ENCODE measurements at places on chromosomes 12 and 14.

DNA sequence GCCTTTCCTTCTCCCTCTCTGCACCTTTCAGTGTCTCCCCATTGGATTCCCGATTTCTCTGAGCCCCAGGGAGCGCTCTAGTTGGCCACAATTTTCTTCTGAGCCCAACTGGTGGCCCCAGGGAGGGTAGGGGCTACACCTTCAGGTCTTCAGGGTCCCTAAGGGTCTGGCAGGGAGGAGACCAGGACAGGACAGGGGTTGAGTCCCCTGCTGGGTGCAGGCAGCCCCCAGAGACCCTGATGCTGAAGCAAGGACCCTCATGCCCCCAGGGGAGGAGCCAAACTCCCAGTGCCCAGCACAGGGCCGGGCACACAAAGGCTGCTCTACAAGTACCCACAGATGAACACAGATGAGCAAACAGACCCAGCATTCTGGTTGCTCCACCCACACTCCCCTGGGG, 12.7 kb downstream of the FOXN4 start:
- DNase-seq: no peak

DNA sequence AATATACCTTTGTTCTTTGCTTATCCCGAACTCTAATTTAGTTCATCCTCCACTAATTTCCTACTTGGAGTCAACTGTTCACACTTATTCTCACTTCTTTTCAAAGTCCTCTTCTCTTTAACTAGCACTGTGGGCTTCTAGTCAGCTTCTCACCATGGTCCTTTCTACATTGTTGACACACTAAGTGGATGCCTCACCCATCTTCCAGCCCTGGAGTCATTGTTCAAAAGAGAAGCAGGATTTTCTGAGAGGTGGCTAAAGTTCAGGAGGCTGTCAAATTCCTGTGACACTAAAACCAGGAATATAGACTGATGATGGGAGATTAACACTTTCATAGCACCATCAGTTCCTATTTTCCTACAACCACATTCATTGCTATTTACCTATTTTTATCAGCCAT, 99.3 kb downstream of the PHLDA1 start:
- no peak for DNase-seq

DNA sequence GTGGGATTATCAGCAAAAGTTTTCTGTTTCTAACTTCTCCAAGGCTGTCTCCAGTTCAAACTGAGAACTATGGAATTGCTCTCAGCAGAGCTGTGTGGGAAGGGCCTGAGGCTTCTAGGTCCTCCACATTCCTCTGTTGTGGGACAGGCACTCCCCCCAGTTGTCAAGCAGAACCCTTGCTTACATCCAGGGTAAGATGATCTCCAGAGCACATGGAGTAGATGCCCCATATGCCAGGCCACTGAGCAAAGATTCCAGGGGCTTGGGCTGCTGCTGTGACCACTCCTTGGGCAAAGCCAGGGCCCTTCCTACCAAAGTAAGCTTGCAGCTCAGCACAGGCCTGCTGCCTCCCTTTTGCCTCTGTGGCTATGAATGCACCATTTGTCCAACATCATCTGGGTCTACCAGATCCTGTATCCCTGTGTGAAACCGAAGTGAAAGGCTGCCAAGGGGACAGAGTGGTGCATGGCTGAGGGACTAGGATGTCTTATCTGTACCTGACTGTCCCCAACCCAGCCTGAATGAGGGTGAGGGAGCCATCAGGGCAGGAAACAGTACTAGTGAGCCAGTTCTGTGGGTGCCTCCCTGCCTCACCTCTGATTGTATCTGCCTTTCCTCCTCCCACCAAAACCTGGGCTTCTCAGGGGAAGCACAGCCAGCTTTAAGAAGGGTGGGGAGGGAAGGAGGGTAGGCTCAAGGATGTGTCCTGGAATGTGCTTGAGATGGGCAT, 13.1 kb upstream of the ESPL1 start:
- no peak for DNase-seq

- no peak for DNase-seq
These were observed 141.5 kb upstream of the ARID2 start for GRCh38 chr12:45587877-45588533.

GRCh38 chr12:7948589-7949260, 12.7 kb upstream of the SLC2A3 start:
- no peak for DNase-seq

- DNase-seq: peak; percentile 87
These were observed 45.6 kb upstream of the SOCS2 start for GRCh38 chr12:93526786-93527428.

DNA sequence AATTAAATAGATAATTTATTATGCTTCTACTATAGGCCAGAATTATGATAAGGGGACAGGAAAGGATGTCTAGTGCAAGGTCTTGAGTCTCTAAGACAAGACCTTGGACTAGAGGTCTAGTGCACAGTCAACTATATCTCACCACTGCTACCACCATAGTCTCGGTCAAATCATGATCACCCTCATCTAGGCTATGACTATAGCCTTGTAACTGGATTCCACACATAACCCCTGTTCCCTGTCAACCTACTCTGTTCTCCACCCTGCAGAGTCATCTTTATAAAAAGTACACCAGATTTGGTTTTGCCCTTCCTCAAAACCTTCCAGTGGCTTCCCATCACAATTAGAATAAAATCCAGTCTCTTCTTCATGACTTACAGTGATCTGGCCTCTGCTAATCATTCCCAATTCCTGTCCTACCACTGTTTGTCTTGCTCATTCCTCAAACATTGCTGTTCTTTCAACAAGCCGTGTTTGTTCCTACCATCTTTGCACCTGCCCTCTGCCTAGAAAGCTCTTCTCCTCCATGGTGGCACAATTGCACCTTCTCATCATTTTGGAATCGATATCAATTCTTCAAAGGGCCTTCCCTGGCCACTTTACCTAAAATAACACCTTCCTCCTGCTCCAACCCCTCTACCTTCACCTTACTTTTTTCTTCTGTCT, 169.4 kb downstream of the FOXN3 start:
- DNase-seq: no peak

DNA sequence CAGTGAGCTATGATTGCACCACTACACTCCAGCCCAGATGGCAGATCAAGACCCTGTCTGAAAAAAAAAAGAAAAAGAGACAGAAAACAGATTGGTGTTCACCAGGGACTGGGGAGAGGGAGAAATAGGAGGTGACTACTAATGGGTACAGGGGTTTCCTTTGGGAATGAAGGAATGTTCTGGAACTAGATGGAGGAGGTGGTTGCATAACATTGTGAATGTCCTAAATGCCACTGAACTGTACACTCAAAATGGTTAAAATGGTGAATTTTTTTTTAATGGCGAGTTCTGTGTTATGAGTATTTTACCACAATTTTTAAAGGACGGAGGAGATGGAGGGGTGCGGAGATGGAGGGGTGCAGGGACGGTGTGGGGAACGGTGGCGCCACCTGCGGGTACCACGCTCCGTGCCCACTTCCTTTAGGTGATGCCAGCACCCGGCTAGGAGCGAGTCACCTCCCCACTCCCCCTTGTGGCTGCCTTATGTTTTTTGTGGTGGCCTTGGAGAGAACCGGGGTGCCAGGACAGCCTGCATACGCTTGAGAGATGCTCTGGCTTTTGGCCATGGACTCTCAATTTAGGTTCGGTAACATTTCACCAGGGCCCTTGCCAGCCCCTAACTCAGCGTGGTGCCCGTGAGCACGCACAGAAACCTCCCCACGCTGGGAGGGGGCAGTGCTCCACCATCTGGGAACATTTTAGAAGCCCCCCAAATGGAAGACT, 16.1 kb downstream of the UBC start:
- DNase-seq: peak; percentile 43

DNA sequence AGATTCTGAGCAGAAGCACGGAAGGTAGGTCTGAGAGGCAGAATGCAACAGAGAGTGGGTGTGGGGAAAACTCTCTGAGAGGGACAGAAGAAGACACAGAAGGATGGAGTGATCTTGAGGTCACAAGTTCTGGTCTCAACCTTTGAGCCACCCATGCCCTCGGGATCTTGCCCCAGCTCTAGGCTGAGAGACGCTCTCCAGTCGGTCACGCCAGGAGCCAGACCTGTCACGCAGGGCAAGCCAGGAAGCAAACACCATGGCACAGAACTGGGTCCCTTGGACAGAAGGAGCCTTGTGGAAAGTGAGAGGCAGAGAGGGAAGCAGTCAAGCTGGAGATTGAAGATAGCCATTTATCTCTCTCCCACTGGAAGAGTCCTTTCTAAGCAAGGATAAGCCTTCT, 79.0 kb downstream of the VWF start:
- no peak for DNase-seq

- peak; percentile 23 for DNase-seq
These were observed 126.5 kb downstream of the PDE3A start for GRCh38 chr12:20494851-20495250.

DNA sequence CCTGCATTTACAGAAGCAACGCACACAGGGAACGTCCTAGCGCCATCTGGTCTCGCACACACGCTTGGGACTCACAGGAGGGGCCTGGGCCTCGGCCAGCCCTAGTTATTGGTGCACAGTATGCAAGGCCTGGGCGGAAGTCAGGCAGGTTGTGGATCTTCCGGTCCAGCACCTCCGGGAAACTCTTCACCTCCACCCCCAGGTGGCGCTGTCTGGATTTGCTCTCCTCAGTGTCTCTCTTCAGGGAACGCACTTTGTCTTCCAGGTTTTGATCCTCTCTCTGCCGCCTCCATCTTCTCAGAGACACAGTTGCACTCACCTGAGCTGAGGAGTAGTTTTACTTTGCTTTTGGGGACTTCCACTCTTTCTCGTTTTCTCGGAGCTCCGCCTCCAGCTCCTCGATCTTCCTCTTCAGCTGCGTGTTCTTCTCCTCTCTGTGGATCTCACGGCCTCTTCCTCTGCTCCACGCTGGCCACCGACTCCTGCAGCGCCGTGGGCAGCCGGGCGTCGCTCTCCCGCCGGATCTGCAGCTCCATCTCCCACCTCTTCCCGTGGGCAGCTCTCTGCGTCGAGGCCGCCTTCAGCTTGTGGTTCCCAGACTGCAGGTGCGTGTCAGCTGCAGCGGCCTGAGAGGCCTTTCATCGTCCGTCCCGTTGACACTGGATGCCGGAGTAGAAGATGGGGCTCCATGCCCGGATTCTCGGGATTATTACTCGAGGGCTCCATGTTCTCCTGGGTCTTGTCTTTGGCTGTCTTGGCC, 933.8 kb downstream of the TMEM121 start:
- no peak for DNase-seq

DNA sequence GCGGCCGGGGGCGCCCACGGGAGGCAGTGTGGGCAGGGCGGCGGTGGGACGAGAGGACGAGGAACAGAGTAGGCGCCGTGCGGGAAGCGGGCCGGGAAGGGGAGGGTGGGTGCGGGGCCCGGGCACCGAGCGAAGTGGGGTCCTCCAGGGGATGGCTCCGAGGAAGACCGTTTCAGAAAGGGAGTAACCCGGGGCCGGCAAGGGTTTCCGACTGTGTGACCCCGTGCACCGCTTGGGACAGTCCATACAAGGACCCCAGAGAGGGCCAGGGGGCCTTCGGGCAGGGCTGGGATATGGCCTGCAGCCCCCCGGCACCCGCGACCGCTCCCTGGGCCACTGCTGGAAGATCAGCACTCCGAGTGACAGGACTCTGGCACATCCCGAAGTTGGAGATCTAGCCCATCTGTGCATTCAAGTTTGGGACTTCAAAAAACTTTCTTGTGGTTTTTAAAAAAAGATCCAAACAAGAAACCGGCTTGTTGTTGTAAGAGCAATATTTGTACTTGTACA, 448 bp downstream of the TSPAN9 start:
- peak; percentile 50 for DNase-seq

- DNase-seq: no peak
These were observed 221.7 kb upstream of the GRIP1 start for GRCh38 chr12:66900616-66901015.

- no peak for DNase-seq
These were observed 331.6 kb upstream of the FAR2 start for GRCh38 chr12:28817524-28817923.

DNA sequence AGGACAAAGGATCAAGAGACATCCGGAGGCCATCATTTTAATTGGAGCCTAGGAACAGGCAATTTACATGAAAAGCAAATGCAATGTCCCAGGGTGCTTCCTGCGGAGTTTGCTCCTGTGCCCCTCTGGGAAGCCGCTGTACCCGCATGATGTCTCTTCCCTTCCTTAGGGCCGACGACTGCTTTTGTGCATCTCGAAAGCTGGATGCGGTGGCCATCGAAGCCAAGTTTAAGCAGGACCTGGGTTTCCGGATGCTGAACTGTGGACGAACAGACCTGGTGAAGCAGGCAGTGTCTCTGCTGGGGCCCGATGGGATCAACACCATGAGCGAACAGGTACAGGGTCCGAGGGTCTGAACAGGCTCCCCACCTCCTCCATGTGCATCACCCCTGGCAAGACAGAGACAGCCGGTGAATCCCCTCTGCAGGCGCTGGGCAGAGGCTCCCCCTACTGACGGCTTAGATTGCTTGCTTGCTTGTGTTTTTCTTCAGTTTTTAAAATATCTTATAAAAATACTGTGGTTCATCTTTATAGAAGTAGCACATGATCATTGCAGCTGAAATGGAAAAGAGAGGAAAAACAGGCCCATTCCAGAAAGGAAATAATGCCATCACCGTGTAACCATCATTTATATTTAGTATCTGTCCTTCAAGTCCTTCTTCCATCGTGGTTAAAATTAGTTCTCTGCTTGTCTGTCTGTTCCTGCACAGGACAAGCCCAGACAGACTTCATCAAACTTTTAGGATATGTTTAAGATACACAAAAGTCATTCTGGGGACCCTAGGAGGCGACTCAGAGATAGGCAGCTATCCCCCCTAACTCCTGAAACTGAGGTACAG, 75.4 kb upstream of the PWP1 start:
- DNase-seq: peak; percentile 32

- DNase-seq: no peak
These were observed 190.7 kb upstream of the CCND2 start for GRCh38 chr12:4082809-4083403.

DNA sequence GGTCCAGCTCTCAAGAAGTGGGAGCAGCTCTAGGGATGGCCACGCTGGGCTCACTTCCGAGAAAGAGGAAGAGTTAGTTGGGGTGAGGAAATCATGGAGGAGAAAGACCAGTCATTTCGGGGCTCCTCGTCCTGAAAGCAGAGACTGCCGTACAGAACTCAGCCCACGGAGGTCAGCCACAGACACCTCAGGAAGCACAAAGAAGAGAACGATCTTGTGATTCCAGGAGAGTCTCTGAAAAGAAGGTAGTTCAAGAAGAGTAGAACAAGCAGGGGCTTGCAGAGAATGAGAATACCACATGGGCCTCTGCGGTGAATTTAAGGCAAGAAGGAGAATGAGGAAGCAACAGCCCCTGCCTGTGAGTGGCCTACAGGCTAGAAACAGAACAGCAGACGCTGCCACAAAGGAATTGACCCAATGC, 311.9 kb downstream of the CACNA1C start:
- no peak for DNase-seq

DNA sequence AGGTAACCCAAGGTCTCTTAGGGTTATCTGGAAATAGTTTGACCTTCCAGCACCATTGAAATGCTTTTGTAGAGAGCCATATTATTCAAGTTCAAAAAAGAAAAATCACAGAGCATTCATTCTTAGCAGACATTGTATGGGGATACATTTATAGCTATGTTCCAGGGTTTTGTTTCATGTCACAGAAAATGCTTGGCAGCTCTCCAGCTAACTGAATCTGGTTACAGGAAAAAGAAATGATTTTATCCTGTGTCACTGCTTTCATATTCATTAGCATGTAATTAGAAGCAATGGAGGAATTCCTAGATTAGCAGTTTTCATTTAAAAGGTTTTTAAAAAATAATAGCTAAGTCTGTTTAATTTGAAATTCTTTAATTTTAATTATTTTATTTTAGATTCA, 78.9 kb downstream of the SNAPC1 start:
- no peak for DNase-seq

- peak; percentile 75 for DNase-seq
These were observed 101.2 kb upstream of the EGLN3 start for GRCh38 chr14:34051966-34052657.
